H7 (cell line): ENCODE measurements at places on chromosomes 1 and 21. TPM values are rescaled to one million over a fixed set of nuclear protein-coding genes. Genes with fewer than 3 reads are reported as not detected.

KLHDC7A gene
- 11.2 and 17.8 TPM in 2 replicates for total RNA-seq

ASCL5 gene
- 0.30 TPM in 1 of 2 replicates, not detected in the other for total RNA-seq

- DNase-seq: peak; percentile 32
These were observed 47.1 kb upstream of the COL6A2 start for GRCh38 chr21:46050668-46051378.

DNA sequence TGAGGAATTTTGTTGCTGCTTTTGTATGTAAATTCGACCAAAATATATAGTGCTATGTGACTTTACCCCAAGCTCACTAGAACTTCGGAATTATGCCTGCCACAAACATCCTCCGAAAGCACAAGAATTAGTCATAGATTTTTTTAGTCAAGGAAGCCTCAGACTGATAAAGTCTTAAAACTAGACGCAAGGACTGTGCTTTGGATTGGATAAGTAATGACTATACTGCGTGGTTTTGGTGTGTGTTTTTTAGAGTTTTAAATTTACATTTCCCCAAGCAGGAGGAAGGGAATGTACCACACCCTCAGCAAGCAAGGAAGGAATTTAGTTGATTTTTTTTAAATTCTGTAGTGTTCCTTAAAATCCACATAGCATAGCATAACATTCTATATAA lies 10.3 kb downstream of the WLS start:
- DNase-seq: no peak

- DNase-seq: no peak
These were observed 57.1 kb downstream of the GIPC2 start for GRCh38 chr1:78102916-78103315.

- peak; percentile 41 for DNase-seq
These were observed 48.3 kb downstream of the MPZL1 start for GRCh38 chr1:167770127-167770526.

PRAMEF10 gene
- total RNA-seq: not detected in 2 replicates

DNA sequence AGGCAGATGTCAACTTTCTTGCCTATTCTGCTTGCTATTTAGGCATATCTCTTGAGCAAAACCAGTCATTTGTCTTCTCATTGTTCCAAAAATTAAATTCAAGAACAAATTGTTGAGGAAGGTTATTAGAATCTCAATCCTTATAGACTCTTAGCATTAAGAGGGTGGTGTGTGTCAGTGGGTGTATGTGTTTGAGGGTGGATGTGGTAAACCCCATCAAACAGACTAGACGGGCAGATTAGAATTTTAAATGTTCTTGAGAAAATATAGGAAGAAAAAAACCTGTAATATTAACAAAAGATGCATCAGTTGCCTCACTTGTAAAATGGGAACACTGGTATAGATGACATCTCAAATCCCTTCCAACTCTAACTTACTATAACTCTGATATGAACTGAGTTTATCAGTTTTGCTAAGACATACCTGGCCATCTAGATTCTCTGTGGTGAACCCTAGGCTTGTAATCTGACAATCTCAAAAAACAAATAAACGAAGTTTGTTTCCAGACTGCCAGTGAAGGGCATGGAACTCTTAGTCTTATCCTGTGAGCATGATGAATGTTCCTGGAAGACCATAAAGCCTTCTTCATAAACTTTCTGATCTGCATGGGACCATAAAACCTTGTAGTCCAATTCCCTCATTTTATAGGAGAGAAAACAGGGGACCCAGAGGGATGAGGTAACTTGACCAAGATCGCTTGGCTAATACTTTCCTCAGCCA lies 176.3 kb upstream of the SGIP1 start:
- no peak for DNase-seq

LCE1E gene
- total RNA-seq: not detected in 2 replicates

DNA sequence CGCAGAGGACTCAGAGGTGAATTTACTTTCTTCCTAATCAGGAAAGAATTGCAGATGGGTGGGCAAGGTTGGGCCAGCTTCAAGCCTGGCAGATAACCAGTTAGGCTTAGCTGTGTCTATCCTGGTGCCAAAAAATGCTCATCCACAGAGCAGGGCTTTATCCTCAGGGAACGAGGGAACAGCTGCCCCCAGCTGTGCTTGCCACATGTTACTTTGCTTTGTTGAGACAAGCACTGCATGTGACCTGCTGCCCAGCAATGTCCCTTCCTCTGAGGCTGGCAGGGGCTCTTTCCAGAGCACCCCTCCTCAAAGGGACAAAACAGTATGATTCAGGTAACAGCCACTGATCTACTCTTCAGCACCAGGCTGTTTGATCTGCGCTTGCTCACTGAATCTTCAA lies 505.1 kb upstream of the USP24 start:
- no peak for DNase-seq

DNA sequence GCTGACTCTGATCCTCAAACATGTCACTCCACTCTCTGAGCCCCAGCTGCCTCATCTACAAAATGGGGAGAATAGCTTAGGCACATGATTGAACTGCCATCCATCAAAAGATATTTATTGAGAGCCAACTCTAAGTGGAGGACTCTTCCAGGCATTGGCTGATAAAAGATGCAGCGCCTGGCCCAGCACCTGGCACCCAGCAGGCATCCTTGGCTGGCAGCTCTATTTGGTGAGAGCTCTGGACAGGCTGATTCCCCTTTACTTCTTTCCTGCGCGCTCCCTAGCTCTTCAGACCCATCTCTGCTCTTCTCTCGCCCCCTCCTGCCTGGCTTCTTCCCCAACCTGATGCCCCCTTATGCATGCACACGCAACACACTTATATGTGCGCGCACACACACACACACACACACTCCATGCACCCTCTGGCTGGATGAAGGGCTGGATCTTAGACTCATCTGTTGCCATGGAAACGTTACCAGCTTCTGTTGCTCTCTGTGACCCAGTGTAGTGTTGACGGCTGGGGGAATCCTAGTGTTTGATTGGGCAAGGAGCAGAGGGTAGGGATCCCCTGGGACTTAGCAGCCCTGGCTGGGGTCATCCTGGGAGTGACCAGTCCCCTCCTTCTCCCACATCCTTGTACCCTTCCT lies 49.3 kb downstream of the VWA5B1 start:
- DNase-seq: peak; percentile 77

FMO2 gene
- 0.03 TPM in 1 of 2 replicates, not detected in the other for total RNA-seq

GRCh38 chr21:45926281-45926680 lies 55.3 kb upstream of the COL6A1 start:
- no peak for DNase-seq

DNA sequence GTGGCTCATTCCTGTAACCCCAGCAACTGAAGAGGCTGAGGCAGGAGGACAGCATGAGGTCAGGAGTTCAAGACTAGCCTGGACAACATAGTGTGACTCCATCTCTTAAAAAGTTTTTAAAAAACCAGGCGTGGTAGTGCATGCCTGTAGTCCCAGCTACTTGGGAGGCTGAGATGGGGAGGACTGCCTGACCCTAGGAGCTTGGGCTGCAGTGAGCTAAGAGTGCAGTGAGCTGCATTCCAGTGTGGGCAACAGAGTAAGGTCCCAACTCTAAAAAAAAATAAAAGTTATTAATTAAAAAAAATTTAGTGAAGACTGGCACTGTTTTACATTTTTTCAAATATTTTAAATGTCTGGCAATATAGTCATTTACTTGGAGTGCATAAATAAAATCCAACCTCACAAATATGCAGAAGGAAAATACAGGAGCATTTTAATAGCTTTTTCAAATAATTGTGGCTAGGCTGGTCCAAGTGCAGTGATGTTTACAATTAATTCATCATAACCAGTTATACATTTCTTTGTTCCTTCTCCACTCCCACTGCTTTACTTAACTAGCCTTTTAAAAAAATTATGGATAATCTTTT lies 10.8 kb downstream of the ZBTB8OS start:
- no peak for DNase-seq

- DNase-seq: no peak
These were observed 139.4 kb downstream of the LRRC7 start for GRCh38 chr1:69707103-69707502.

GRCh38 chr1:226082959-226083301 lies 20.4 kb downstream of the H3-3A start:
- no peak for DNase-seq

DNA sequence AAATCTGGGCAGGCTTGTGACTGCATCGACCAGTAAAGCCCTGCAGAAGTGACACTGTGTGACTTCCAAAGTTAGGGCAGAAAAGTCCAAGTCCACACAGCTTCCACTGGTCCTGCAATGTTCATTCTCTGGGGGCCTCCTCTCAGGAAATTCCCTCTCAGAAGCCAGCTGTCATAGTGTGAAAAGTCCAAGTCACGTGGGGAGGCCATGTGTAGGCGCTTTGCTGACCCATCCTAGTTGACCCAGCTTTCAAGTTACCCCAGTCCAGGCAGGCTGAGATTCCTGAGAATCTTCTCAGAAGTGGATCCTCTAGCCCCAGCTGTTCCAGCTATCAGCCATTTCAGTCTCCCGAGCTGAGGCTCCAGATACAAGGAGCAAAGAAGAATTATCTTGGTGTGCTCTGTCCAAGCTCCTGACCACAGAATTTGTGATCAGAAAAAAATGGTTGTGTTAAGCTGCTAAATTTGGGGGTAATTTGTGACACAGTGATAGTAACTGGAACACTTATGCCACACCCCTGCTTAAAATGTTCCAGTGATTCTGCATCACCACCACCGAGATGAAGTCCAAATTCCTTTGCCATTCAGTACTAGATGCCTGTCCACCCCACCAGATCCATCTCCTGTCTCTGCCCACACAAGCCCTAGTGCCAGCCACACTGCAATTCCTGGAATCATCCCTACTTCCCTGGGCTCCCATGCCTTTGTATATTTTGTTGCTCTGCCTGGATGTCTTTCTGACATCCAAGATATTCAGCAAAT lies 2.5 kb upstream of the STUM start:
- no peak for DNase-seq

SLAMF6 gene
- not detected in 2 replicates for total RNA-seq

DNA sequence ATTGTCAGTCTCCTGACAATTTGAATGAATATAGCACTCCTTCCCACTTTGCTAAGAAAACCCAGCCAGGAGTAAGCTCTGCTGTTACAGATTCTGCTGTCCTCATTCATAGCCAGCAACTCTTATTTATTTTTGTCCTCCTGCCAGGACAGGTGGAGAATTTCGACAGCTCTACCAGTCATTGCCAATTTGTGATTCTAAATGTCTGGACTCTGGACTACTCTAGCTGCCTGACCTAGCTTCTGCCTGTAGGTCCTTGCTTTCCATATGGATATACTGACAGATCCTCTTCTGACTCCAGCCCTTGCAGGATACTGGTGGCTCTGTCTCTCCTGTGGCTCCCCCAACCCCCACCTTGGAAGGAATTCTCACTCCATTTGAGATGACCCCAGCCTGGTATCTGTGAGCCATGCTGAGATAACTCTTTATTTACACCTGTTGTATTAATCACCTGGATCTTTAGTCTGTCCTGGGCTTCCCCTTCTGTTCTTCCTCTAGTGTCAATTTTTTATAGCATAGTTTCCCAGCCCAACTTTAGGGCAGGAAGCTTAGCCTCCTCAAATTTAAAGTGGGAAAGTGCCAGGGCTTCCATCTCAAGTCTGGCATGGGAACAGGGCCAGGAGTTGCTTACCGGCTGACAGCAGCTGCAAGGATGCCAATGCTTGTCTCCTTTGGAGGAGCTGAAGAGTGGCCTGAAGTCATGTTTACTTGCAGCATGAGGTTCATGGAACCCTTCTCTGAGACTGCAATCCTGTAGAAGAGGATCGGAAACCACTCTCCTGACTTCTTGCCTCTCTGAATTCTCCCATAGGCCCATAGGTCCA lies 6.7 kb downstream of the PM20D1 start:
- no peak for DNase-seq

DNA sequence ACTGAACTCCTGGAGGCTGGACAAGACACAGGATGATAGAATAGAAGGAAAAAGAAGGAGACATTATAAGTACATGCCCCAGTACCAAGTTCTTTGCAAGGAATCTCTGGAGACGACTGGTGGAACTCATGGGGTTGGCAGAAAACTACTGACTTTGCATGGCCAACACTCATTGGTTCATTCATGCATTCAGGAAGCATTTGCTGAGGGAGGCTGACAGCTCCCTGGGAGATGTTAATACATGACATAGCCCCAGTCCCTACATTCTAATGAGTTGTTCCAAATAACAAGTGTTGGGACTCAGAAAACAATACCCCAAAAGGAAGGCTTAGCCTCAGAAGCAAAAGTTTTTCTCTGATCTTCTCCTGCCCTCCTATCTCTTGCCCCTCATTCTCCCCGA lies 172.8 kb upstream of the IRF2BP2 start:
- peak; percentile 74 for DNase-seq

DNA sequence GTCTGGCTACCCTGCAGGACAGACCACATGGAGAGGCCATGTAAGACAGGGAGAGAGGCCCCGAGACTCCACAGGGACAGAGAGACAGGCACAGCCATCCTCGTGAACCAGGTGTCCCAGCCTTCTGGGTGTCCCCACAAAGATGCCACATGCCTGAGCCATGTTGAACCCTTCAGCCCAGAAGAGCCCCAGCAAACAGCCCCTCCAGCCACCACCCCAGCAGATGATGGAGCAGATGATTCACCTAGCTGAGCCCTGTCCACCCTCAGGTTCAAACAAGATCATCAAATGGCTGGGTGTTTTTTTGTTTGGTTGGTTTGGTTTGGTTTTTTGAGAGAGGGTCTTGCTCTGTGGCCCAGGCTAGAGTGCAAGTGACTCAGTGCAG lies 78.7 kb downstream of the DHRS3 start:
- no peak for DNase-seq

GRCh38 chr1:20587661-20588053 lies 1.2 kb upstream of the CDA start:
- DNase-seq: no peak

GRCh38 chr1:167601442-167602383 lies 28.3 kb upstream of the RCSD1 start:
- peak; percentile 32 for DNase-seq

- no peak for DNase-seq
These were observed 4.1 kb downstream of the NRIP1 start for GRCh38 chr21:15060543-15061175.

- DNase-seq: no peak
These were observed 120.5 kb downstream of the LRRC7 start for GRCh38 chr1:69688193-69688592.

ACTN2 gene
- 0.74 and 0.83 TPM in 2 replicates for total RNA-seq

DNA sequence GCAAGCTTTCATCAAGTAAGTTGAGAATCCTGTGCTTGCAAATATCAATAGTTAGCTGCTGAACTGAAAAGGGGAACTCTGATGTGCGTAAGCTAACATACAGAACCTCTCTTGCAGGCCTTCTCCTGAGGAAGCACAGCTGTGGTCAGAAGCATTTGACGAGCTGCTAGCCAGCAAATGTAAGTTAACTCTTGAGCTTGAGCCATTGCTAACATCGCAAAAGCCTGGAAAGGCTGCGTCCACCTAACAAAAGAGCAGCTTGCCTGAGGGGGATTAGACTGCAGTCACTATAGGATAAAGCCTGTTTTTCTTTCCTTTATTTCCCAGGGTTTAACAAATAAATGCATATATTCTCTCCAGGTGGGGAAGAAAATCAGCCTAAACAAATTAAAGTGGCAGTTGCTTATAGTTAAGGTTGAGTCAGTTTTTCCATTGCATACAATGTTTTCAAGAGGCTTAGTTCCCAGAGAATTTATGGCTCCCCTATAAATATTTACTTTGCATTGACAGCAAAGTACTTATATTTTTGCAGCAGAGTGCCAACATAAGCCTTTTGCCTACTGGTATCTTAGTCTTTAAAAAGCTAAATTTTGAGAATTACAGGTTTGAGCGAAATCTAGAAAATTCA lies 1.5 kb downstream of the RGS2 start:
- DNase-seq: no peak

GRCh38 chr1:166145499-166145898 lies 21.3 kb downstream of the FAM78B start:
- no peak for DNase-seq
